GM19239 (cell line): ENCODE measurements at places on chromosomes 7 and 10.

DNA sequence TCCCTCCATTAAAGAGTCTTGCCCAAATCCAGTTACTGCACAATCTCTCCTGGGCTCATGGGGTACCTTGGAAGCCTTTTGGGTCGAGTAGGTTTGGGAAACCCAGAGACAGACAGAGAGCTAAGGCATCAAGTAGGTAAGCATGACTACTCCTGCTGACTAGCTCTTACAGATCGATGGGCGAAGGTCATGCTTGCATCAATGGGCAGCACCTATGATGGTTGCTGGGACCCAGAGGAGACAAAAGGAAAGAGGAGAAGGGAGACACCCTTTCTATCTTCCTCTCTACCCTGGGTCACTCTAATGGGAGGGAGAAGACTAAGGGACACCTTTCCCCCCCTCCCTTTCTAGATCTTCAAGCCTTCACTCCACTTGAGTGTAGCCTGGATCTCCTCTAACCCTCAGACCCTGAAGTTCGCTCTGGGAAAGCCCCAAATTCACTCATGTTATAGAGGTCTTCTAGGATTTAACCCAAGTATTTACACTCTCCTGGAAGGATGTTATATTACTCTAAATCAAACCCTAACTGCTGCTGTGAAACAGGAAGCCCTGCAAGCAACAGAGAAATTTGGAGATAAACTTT is 31.6 kb upstream of the ZNF746 start:
- no peak for DNase-seq

DNA sequence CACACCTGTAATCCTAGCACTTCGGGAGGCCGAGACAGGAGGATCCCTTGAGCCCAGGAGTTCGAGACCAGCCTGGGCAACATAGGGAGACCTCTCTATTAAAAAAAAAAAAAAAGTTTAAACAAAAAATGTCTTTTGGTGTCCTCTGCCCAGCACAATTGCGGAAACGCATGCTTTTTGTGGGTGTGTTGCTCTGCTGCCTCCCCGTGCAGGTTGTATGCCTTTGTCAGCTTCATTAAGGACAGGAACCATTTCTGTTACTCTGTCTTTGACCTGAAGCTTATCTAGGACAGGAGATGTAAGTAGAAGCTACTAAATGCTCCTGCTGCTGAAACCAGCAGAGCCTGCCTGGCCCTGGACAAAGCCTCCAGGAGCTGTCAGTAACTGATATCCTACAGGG is 21.3 kb upstream of the ANKRD2 start:
- no peak for DNase-seq

DNA sequence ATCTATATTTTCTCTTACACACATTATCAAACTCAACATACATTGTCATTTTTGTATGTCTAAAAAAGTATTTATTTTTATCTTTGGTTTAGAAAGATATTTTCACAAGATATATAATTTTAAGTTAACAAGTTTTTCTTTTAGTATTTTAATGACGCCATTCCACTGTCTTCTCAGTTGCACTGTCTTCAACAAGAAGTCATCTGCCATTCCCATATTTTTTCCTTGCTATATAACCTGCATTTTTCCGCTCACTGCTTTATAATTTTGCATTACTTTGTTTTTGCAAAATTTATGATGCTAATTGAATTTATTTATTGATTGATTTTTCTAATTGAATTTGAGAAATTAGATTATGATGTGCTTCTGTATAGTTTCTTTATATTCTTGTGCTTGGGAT is 357.8 kb upstream of the RNF32 start:
- no peak for DNase-seq

- no peak for DNase-seq
These were observed 15.6 kb downstream of the RBP3 start for GRCh38 chr10:47363781-47364180.

DNA sequence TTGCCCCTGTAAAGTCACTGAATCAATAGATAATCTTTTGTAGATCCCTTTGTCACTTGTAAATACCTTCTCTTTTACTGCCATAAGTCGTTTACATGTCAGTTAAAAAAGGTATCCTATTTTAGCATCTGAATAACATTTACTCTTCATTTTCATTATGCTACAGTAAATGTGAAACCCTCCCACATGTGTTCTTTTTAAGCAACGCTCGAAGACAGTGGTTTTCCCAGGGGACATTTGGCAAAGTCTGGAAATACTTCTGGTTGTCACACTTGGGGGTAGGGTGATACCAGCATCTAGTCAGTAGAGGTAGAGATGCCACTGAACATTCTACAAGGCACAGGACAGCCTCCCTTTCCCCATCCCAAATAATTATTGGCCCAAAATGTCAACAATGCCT is 23.7 kb downstream of the ATAD1 start:
- no peak for DNase-seq

- no peak for DNase-seq
These were observed 2.6 kb upstream of the ZPBP start for GRCh38 chr7:50095634-50096033.

GRCh38 chr7:38280000-38280399 is 6.6 kb upstream of the TARP start:
- DNase-seq, result no peak

DNA sequence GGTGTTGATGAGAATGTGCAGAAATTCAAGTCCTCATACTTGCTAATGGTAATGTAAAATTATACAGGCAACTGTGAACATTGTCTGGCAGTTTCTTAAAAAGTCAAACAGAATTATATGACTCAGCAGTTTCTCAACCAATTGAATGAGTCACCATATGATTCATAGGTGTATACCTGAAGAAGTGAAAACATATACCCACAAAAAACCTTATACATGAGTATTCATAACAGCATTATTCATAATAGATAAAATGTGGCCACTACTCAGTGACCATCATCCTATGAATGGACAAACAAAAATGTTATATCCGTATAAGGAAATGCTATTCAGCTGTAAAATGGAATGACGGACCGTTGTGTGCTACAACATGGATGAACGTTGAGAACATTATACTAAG is 253.5 kb downstream of the MALRD1 start:
- DNase-seq, result no peak

- DNase-seq, result peak; percentile 16
These were observed 55.8 kb upstream of the MRLN start for GRCh38 chr10:59808896-59809643.
